T-cell (primary cell): ENCODE measurements at places on chromosomes 2 and 18.

DNA sequence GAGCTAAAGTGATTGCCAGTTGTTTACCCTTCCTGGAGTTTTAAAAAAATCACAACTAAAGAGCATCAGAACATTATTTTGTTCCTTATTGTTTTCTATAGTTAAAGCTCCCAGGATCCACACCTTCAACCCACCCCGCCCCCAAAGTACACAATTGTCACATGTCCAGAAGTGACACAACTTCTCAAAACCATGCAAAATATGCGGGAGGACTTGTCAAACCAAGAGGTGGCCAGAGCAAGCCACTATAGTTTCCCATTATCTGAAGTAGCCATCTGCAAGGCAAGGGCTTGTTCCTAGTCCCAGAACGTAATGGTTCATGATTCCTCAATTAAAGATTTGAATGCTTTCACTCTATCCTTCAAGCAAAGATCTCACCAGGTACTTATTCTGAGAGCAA is 9.9 kb upstream of the INO80C start:
- DNase-seq: no peak

DNA sequence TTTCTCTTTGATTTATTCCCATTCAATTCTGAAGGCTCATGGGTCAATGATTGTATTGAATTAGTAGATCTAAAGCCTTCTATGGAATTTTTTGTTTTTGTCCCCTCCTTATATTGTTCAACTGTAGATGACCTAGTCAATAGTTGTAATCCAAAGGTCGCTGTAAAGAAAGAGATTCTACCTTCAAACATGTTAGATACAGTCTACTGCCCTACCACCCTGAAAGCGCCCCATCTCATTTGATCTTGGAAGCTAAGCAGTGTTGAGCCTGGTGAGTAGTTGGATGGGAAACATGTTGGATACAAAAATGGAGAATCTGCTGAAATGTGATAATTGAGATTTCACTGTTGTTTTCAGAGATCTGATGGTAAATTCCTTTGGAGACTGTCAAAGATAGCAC is 63.0 kb downstream of the PPP1R1C start:
- DNase-seq: no peak

DNA sequence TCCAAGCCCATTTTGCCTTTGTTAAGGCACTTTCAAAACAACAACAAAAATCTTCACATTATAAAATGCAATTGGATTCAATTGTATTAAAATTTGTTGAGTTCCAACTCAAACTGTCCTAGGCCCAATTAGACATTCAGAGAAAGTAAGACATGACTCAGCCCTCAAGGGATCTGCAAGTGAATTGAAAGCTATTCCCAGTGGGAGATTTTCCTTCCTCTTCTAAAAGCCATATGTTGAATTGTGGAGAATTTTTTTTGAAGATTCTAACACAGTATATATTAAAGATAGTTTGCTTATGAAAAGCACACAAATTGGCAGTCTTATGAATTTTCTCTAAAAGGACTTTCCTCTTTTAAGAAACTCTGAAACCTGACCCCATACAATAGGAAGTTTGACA is 268.0 kb upstream of the PARD3B start:
- DNase-seq: no peak

GRCh38 chr2:111689941-111690340 is 194.1 kb downstream of the ANAPC1 start:
- no peak for DNase-seq
